Uterus (tissue), 4 donors: ENCODE measurements at places on chromosomes 2 and 18.
A peak's percentile ranks its signal among the peaks of the same experiment; 100 is the strongest.

- DNase-seq, result no peak
These were observed 40.1 kb upstream of the AKAIN1 start for GRCh38 chr18:5237083-5237722.

- no peak for DNase-seq
These were observed 5.0 kb downstream of the ARID5A start for GRCh38 chr2:96541398-96542152.

DNA sequence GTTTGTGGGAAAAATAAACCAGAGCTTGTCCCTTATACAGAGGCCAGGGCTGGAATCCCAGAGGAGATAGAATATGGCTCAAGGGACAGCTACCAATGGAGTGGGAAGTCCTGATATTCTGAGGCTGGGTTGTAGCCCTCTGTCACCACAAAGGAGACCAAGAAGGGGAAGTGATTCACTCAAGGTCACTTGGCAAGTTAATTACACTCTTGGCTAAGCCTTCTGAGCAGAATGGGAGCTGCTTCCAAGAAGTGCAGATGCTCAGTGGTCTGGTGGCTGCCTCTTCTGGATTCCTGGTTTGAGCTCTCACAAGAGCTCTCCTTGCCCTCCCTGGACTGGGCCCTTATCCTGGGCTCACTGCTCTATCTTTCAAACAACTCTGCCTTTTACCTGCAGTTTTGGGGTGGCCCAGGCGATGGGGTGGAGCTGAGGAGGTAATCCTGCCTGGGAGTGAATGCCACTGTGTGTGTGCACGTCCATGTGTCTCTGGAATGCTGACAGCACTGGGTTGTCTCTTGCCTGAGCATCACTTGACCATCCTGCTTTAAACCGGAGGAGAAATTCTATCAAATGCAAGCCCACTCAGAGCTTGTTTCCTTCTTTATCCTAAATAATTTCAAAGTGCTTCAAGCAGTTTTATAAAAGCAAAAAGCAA is 168.2 kb downstream of the KCNS3 start:
- no peak for DNase-seq

DNA sequence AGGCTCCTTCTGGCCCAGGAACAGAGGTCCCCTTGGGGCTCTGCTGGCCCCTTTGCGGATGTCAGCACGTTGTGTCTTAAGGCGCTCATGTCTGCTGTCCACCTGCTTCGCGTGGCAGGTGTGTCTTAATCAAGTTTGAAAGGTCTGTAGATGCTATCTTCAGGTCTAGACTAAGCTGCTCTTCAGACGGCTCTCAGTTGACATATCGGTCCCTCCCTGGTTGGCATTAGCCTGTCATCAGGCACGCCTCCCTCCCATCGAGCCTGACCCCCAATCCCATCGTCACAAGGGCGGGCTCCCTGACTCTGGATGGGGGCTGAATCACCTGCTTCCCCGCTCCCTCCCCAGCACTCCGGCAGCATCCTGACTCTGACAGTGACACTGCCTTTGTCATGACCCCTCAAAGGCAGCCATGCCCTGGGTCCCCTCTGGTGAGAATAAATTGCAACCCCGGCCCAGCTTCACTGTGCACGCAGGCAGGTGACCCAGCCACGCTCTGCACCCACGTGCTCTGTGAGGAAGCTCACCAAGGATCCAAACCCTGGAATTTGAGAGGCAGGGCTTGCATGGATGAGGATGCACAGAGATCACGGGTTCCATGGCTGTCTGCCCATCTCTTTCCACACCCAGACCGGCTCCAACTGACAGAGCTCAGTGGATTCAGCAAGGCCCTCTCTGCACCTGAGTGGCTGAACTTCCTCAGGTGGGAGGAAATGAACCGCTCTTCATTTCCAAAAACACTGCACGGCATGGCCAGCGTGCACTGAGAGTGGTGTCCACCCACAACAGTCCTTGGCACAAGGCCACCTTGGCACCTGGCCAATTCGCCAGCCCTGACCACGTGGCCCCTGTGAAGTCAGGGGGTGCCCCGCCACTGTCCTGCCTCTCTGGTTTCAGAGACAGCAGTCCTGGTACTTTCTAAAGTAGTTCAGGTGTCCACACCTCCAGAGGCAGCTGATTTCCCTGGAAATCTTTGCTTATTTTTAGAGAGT is 110.2 kb upstream of the GPC1 start:
- DNase-seq, result peak; percentile 30

DNA sequence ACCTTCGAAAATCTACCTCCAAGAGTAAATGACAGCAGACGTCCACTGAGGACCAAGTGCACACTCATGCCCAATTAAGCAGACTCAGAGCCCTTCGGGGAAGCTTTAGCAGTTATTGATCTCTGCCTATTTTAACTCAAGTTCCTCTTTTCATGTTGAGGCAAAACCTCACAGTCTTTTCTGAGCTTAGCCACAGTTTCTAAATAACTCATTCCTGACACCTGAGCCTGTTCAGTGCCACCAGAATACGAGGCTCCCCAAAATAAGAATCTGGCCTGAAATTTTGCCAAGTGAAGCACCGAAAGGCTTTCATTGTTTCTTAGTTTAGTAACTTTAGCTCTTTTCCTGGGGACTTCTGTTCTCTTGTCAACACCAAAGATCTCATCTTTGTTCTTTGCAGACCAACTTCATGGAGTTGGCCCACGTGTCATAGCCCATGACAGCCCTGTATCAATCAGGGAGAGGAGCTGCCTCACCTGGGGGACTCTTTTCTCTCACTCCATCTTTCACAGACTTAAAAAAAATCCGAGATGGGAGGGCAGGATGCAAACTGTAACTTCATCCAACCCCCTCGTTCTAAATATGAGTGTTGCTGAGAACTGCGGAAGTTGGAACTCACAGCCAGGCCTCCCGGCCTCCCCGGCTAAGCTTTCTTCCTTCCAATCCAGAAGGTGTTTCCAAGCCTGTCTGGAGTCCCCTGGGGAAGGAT is 22.2 kb downstream of the INPP5D start:
- no peak for DNase-seq

- DNase-seq, result no peak
These were observed 247.8 kb upstream of the SIX2 start for GRCh38 chr2:45256867-45257641.

GRCh38 chr2:95077530-95077825 is 44.1 kb downstream of the MRPS5 start:
- no peak for DNase-seq

DNA sequence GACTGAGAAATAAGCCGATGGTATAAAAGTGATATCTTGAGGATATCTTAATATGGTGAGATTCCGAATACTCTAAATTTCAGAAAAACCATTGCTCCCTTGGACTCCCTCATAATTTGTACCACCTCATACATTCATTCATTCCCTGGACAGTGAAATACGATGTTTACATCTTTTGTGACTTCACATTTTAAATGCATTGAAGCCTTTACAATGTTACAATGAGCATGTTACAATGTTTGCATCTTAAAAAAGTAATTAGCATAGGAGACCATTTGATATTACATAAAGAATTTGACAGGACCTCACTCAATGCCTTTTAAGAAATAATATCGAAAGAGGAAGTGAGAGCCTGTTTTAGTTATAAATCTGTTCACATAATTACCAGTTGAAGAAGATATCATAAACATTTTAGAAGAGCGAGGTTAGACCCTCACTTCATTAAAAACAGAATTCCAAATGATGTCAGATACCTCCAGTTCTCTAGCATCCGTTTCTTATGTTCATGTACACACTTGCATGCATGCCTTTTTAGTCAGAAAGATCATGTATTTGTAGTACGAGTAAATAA is 372.0 kb downstream of the ARHGAP15 start:
- no peak for DNase-seq

GRCh38 chr2:42957109-42957860 is 164.9 kb upstream of the HAAO start:
- no peak for DNase-seq

- DNase-seq, result no peak
These were observed 57.7 kb upstream of the SESTD1 start for GRCh38 chr2:179322289-179322688.

- DNase-seq, result peak; percentile 43
These were observed 616 bp downstream of the RNPEPL1 start for GRCh38 chr2:240568678-240569522.

DNA sequence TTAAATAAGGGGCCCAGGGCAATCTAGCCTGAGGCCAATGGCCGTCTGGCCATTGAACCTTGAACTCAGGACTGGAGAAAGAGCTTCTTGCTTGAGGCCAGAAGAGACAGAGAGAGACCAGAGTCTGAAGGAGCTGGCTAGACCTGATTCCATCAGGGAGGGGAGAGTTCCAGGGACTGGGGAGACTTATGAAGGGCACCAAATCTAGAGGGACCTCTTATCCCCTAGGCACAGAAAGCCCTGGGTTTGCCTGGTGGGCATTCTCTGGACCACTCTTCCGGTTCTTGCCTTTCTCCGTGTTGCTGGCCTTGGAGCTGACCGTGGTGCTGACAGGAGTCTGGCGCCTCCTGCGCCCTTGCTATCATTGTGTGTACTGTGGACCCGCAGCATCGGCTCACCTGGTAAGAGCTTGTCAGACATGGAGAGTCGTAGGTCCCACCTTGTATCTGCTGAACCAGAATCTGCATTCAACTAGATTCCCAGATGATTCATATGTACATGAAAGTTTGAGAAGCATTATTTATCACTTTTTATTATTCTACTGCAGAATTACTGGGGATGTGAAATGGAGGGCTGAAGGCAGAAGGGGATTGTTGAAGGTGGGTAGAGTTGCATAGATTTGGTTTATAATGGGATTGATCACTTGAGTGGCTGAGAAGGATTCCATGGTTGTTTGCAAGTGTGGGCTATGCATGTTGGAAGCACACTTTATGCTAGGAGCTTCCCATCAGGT is 4.3 kb upstream of the TRPM8 start:
- DNase-seq, result no peak

DNA sequence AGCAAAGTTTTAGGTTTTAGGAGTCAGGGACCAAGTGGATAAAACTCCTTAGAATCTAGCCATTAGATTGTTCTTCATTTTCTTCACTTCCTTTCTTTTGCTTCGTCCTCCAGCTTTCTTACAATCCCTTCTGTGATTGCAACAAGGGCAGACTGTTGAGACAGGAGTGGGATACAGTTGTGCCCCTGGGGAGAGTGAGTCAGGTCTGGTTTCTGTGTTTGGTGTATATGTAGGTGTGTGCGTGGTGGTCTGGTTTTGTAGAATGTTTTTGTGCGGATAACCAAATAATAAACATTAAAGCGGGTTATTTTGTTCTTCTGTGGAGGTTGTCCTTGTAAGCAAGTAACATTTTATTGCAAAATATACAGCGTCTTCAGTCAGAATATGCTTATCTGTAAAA is 7.3 kb downstream of the INSIG2 start:
- no peak for DNase-seq

DNA sequence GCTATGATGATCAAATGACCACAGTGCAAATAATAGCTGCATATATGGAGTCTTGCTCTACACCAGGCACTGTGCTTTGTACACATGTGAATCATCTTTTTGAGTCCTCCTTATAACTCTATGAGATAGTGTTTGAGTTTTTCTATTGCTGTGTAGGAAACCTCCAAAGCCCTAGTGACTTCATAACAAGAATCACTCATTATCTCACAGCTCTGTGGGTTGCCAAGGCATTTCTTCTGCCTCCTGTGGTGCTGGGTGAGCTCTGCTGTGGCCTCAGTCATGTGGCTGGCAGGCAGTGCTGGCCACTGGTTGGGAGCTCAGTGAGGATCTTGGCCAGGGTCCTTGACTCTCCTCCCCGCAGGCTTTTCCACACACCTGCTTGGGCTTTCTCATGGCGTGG is 153.4 kb downstream of the CAPN13 start:
- DNase-seq, result no peak

- DNase-seq, result no peak
These were observed 181.7 kb downstream of the ANAPC1 start for GRCh38 chr2:111702119-111702803.

GRCh38 chr2:143691121-143691520 is 561.9 kb downstream of the ARHGAP15 start:
- no peak for DNase-seq

DNA sequence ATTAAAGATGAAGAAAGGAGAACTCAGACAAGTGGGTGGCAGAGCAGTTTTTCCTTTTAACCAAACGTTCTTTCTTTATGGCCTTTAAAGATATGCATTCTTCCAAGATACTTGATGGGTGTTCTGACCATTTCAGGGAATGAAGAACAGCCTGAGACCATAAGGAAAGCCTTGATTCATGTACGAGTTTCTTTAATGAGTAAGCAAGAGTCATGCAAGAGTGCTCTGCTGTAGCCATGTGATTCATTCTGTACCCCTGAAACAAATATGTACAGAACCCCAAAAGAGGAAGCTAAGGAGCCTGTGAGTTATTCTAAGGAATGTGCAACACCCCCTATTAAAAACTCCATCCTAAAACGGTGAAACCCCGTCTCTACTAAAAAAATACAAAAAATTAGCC is 372.8 kb downstream of the MTX2 start:
- DNase-seq, result no peak

GRCh38 chr18:2932247-2933181 is 80.4 kb downstream of the LPIN2 start:
- peak; percentile 58 for DNase-seq

- peak; percentile 80 for DNase-seq
These were observed 3.1 kb upstream of the ARID5A start for GRCh38 chr2:96533292-96534073.

DNA sequence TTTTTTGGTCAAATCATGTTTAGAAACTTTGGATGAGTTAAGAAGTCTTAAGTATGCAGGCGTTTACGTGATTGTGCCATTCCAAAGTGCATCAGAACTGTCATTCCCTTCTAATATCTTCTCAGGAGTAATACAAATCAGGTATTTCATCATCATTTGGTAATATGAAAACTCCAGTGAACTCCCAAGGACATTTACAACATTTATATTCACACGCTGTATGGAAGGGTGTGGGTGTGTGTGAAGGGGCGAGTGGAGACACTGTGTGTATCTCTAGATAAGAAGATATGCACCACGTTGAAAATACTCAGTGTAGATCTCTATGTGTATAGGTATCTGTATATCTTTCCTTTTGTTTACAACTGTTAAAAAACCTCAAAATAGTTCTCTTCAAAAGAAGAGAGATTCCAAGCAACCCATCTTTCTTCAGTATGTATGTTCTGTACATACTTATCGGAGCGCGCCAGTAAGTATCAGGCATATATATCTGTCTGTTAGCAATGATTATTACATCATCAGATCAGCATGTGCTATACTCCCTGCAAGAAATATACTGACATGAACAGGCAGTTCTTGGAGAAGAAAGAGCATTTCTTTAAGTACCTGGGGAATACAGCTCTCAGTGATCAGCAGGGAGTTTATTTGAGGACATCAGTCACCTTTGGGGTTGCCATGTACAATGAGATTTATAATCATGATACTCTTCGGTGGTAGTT is 29.3 kb downstream of the COX7A2L start:
- DNase-seq, result no peak
